ENCODE measurements at places on chromosomes 5 and 9.

GRCh38 chr5:172091956-172092732 lies 85.7 kb upstream of the FBXW11 start:
- DNase-seq = no peak

GRCh38 chr5:16727755-16728325 lies 111.0 kb upstream of the RETREG1 start:
- DNase-seq = no peak

DNA sequence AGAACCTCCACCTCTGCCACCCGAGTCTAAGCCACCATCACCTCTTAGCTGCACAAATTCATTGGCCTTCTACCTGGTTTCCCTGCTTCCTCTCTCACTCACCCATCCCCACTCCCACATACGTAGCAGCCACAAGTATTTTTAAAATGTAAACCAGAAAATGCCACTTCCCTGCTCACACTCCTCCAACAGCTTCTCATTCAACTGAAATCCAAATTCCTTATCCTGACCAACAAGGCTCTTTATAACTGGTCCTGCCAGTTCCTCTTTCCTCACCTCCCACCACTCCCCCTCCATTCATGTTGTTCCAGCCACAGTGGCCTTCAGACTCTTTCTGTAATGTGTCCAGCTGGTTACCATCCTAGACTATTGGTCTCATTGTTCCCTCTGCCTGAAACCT lies 25.0 kb upstream of the PALM2AKAP2 start:
- DNase-seq = no peak

- no peak for DNase-seq
Observed at GRCh38 chr9:2727966-2728613, 10.8 kb downstream of the KCNV2 start.

DNA sequence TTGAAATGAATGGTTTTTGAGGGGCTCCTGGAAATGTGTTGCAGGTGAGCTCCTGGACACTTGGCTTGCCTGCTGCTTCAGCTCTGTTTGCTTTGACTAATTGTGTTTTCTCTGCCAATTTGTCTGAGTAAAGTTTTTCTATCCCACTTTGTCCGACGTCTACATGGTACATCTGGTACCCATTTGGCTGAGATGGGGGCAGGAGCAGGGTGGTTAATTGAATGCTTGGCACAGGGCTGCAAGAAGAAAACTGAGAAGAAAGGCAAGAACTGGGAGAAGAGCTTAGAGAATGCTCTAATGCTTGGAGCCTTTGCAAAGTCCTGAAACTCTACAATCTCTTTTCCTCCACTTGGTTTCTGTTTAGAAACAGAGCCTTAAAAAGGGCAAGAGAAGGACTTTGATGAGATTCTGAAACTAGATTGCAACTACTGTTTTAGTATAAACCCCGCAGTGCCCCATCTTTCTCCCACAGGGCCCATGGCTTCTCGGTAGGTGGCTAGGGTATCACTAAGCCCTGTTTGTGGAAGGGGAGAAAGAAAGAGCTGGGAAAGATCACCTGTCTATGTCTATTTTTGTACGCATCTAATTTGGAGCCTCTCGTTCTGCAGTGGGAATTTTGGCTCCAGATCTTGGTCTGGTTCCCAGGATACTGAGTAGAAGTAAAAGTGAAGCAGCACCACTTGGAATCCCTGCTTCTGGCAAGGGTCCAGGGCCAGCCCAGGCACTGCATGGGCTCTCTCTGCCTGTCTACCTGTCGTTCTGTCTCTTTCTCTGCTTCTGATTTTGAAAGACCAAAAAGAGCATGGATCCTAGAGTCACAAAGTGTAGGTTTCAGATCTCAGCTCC lies 214.4 kb downstream of the SEMA6A start:
- DNase-seq = no peak

- no peak for DNase-seq
Observed at GRCh38 chr9:129558551-129559505, 62.1 kb downstream of the C9orf50 start.

GRCh38 chr5:169670769-169671525 lies 33.9 kb downstream of the DOCK2 start:
- DNase-seq = no peak

- DNase-seq = peak; percentile 60
Observed at GRCh38 chr5:135569755-135570452, 8.9 kb downstream of the CXCL14 start.

GRCh38 chr9:89386797-89387196 lies 68.5 kb downstream of the SECISBP2 start:
- DNase-seq = no peak

DNA sequence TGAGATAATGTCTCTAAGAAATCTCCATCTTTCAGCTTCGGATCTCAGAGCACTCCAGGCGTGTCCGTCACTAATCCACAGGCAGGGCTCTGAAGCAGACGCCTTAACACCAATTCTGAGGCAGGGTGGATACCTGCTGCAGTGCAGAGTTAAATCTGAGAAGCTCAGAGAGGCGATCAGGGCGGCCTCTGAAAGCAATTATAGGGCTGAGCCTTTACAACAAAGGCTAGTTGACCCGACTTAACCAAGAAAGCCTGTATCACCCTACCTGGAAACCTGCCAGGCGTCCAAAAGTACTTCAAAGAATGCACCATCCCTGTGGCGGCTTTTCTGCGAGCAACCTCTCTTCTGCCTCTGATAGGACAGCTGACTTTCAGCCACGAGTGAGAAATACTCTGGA lies 134.8 kb upstream of the MSX2 start:
- no peak for DNase-seq

DNA sequence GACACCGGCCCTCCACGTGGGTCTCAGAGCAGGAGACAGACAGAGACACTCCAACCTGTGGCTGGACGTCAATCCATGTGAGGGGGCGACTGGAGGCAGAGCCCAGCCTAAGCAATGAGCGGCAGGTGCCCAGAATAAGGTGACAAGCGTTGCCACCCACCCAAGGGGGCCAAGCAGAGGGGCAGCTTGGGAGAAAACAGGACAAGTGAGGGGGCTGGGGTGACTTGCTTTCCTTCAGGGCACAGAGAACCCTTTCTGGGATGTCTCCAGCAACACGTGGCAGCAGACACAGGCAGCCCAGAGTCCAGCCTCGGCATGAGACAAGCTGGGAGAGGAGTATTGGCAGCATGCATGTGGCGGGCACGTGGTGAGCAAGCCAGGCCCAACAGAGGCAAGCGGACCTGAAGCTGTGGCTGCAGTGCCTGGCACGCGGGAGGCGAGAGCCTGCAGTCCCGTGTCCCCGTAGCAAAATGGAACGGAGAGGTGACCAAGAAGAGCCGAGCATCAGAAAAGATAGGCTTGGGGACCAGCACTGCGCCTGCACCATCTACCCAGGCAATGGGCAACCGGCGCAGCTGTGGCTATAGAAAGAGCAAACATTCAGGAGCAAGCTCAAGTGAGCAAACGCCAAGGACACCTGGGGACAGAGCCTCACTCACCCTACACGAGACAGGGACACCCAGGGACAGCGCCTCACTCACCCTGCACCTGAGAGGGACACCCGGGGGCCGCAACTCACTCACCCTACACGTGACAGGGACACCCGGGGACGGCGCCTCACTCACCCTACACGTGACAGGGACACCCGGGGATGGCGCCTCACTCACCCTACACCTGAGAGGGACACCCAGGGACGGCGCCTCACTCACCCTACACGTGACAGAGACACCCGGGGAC lies 6.2 kb downstream of the TERT start:
- DNase-seq = peak; percentile 16

DNA sequence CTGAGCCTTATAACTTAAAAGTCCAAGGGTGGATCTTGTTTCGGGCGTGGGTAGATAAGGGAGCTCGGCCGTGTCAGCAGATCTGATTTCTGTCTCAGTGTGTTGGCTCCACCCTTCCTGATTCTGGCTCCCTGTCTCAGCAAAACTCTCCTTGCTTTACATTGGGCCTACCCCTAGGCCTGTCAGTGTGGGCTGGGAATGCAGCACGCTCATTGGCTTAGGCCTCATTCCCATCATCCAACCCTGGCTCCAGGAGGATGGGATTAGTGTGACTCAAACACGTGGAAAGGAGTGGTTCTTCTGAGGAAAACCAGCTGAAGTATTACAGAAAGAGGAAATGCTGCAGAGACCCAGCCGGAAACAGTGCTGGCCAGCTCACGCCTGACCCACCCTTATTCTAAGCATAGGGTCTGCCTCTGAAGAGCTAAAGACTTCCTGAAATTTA lies 59.9 kb downstream of the ZFAND5 start:
- no peak for DNase-seq

DNA sequence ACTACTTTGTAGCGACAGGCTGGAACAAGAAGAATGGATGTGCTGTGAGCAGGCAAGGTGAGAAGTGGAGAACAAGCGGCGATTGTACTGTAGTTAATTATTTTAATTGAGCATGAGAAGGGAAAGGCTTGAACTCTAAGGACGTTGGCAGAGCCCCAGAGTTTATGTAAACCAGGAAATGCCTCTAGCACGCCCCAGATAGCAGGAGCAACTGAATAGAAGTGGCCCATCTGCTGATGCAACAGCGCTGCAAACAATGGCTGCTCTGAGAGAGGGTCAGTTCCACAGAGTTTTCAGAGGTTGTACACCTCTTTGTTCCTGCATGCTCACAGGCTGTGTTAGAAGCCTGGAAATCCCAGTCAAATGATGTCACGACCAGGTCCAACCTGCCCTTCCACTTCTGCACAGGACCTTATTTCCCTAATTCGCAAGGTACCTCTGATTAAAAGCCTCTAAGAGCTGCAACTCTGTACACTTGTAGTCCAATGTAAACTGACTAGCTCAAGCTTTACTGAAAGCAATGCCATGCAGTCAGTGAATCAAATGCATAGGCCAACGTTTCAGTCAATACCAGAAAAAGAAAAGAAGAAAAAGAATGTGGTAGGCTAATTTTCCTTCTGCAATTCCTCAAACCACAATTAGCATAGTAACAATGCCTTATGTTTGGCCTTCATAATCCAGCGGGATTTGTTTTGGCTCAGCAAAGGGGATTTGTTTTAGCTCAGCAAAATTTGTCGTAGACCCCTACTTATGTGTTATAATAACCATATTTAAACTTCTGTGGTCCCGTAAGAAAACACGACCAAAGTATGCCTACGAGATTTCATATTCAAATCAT lies 119.6 kb upstream of the RETREG1 start:
- no peak for DNase-seq

DNA sequence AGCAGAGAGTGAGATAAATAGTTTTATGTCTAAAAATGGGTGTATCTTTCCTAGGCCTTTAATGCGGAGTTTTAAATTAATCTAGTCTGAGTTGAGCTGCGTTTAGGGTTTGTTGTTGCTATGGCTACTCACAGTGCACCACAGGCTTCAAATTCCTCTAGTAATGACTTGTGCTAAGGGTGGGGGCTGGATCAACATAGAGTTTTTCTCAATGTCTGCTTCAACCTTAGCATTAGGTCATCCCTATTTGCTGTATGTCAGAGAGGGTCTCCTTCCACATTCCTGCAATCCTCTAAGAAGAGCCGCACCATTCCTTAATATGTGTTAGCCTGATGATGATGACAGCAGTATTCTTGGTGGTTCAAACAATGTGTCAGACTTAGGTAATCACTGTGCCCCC lies 465.6 kb upstream of the KIF2A start:
- no peak for DNase-seq

DNA sequence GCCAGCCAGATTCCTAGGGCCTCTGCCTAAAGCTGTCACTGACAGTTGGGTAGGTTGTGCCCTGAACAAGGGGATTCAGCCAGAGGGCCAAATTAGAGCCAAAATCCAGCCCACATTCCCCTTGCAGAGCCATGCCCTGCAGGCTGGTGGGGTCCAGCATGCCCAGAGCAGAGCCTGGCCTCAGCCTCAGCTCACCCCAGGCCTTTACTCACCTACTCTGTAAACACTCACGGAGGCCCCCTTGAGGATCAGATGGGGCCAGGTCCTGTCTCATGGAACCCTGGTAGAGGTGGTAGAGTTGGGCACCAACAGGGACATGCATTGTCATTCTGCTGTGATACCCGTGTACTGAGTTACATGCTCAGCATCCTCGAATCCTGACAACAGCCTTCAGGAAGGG lies 74.9 kb downstream of the LMX1B start:
- DNase-seq = no peak

- DNase-seq = peak; percentile 39
Observed at GRCh38 chr9:106862821-106863720, at the start of gene ZNF462. Gene ZNF462, plus strand, starts transcription at chr9:106863166. Its CDS starts 60,218 bp downstream, at chr9:106923384.

DNA sequence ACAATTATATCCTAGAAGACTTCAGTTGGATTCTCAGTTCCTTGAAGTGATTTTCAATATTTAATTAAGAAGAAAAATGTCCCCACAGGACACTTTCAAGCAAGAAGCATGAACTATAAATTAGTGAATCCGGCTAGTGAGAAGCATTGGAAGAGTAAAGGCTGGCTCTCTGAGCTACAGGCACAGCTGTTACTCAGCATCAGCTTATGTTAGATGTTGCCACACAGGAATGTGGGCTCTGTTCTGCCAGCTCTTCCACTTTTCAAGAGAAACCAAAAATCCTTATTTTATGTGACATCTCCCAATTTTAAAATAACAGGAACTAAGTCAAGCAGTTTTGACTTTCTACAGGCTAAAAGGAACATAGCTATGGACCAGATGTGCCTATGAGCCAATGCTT lies 14.9 kb downstream of the ZNF474 start:
- DNase-seq = no peak

DNA sequence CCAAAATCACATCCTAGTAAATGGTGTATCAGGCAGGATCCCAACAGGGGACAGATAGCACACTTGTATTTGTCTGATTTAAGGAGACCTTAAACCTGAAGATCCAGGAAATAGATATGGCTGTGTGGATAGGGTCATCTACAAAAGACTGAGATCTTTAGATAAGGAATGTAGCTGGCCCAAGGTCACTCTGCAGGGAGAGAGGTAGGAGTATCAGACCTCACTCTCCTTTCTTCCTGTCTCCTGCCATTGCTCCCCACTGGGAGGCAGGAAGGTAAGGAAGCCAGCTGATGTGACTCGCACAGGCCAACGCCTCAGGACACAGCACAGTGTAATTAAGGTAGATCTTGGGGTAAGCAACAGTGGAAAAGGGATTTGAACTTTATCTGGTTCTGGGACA lies 85.8 kb downstream of the PLPPR1 start:
- no peak for DNase-seq

GRCh38 chr9:135107581-135108235 lies 20.2 kb downstream of the OLFM1 start:
- DNase-seq = no peak

GRCh38 chr9:94139672-94140417 lies 55.6 kb downstream of the PTPDC1 start:
- peak; percentile 43 for DNase-seq

- DNase-seq = no peak
Observed at GRCh38 chr9:82144803-82145202, 156.2 kb downstream of the SPATA31D1 start.

DNA sequence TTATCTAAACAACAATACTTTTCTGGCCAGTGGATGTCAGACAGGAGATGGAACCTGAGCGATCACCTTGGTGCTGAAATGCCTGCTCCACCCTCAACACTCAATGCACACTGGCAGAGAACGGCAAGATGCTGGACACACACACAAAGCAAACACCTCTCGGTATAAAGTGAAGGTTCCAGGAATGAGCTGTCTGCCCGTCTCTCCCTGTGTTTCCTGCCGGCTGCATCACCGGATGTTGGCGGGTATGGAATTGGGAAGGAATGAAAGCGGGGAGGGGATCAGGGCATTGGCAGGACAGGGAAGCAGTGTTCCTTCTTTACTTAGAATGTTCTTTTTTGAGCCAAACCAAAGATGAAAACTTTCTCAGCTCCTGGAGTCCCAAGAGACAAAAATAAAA lies 59.2 kb downstream of the MED10 start:
- no peak for DNase-seq
